GM12864 (cell line): ENCODE measurements at places on chromosomes 4 and X.

DNA sequence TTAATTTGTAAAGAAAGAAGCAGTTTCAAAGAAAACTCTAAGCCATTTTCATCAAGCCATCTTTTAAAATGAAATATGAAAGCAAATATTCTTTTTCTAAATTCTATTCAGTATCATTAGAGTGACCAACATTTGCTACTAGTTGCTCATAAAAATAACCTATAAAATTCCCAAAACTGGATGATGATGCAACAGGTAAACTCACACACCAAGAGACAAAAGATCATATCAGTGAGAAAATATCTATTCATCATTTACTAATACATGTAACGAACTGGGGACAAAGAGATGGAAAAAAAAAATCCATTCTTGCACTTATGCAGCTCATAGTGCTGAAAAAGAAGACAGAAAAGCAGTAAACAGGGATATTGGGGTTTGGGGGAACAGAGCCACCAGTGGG lies 48.1 kb downstream of the PDGFC start:
- DNase-seq, result no peak

DNA sequence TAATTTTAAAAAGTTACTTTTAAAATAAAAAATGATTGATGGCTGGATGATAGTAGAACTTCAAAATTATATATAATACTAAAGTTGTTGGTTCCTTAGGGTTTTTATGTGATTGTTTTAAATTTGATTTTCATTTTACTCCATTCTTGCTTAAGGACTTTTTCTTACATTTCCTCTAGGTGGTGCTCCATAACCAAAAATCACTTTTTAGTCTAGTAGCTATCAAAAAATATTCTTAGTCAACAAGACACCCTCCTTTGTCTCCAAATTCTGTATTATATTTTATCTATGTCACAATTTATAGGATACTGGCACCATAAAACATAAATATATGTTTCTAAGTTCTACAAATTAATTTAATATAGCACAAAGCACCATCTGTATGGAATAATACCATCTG lies 67.2 kb upstream of the BRWD3 start:
- DNase-seq, result no peak

DNA sequence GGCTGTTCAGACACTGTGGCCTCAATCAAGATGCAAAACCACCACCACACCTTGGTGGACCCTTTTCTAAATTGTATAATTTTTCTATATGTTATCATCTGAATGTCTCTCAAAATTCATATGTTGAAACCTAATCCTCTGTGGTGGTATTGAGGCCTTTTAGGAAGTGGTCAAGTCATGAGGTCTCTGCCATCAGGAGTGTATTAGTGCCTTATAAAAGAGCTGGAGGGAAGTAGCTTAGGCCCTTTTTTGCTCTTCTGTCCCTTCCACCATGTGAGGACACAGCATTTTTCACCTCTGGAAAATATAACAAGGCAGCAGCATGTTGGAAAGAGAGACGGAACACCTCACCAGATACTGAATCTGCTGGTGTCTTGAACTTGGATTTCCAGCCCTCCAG lies 30.5 kb upstream of the DKK2 start:
- no peak for DNase-seq

DNA sequence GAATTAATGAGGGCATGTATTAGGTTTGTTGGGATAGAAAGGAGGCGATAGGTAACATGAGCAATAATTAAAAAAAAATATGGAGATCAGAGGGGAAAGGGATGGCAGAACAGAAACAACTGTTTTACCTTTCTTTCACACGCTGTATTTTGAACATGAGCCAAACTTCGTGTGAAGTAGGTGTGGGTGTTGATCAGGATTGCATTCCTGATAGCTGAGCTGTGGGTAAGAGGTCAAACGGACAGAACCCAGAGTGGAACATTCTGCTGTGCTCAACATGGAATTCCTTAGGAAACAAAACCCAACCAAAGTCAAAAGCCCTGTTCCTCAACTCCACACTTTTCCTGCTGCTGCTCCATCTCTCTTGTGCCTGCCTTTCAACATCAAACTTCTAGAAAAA lies 162.5 kb upstream of the CASK start:
- DNase-seq, result no peak

GRCh38 chr4:97106161-97106560 lies 1037.1 kb downstream of the STPG2 start:
- DNase-seq, result no peak

- DNase-seq, result no peak
Measured at GRCh38 chr4:56748271-56748670, 67.2 kb upstream of the HOPX start.

- no peak for DNase-seq
Measured at GRCh38 chr4:45920861-45921260, 203.0 kb downstream of the GABRG1 start.

DNA sequence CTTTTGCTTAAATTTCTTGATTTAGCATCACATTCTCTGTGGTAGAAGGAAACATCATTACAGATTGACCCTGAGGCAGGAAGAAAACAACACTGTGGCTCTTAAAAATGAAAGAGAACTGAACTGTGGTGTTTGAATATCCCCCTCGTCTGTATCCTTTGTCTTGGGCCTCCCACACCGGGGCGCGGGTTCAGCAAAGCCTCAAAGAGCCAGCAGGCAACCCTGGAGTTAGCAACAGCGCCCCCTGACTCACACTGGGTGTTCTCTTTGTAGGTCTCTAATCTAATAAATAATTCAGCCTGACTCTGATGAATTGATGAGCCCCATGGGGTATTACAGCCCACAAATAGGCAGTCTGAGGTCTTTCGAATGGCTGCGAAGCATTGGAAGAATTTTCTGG lies 46.1 kb upstream of the CTSO start:
- no peak for DNase-seq

DNA sequence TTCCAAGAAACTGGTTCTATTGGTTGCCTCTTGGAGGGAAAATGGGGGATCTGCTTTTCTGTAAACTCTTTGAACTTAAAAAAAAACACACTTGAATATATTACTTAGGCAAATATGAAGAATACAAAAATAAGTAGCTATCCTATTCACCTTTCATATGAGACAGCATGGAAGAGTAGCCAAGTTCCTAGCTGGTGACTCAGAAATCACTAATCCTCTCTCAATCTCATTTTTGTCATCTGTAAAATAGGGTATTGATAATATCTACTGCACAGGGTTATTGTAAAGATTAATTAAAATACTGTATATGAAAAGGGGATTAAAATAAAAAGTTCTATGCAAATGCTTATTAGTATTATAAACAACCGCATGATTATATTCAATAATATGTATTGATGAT lies 12.7 kb downstream of the MGARP start:
- DNase-seq, result no peak

GRCh38 chrX:136182414-136182813 lies 35.1 kb downstream of the FHL1 start:
- no peak for DNase-seq

GRCh38 chr4:4937926-4938325 lies 78.5 kb downstream of the MSX1 start:
- DNase-seq, result no peak

DNA sequence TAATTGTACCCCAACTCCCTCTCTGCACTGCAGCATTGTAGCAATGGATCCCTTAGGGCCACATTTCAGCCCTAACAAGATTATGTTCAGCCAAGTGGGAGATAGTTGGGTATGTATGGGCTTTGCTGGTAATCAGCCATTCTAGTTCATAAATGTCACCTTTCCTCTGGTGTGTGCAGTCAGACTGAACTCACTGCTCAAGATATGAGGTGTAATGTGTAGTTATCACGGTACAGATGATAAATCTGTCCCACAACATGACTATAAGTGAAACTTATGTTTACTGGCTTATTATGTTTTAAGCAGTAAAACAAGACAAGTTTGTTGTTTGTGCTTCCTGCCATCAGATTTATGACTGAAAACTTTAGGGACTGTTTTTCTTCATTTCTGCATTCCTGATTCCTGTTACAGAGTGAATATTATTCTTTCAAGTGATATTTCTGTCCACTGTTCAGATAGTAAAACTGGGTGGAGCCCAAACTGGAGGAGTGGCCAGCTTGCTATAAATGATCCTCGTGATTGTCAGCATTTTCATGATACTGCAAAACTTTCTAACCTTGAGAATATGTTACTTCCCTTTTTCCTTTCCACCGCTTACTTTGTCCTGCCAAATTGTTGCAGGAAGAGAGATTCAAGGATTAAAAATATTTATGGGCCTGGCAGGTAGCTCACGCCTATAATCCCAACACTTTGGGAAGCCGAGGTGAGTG lies 44.9 kb downstream of the ANAPC4 start:
- no peak for DNase-seq

GRCh38 chr4:58301376-58301999 lies 1191.3 kb upstream of the IGFBP7 start:
- no peak for DNase-seq

GRCh38 chr4:14180166-14180565 lies 552.6 kb upstream of the BOD1L1 start:
- DNase-seq, result no peak

DNA sequence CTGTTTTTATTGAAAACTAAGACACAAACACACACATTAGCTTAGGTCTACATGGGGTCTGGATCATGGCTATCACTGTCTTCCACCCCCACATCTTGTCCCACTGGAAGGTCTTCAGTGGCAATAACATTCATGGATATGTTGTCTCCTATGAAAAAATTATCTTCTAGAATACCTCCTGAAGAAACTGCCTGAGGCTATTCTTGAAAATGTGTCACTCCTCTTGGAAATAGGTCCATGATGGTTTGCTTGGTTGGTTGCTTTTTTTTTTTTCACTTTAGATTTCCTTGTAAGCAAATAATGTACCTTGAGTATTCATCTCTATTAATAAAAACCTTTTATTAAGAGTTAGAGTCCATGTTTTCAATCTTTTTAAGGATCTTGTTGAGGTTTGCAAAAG lies 195.3 kb upstream of the PDE5A start:
- no peak for DNase-seq

DNA sequence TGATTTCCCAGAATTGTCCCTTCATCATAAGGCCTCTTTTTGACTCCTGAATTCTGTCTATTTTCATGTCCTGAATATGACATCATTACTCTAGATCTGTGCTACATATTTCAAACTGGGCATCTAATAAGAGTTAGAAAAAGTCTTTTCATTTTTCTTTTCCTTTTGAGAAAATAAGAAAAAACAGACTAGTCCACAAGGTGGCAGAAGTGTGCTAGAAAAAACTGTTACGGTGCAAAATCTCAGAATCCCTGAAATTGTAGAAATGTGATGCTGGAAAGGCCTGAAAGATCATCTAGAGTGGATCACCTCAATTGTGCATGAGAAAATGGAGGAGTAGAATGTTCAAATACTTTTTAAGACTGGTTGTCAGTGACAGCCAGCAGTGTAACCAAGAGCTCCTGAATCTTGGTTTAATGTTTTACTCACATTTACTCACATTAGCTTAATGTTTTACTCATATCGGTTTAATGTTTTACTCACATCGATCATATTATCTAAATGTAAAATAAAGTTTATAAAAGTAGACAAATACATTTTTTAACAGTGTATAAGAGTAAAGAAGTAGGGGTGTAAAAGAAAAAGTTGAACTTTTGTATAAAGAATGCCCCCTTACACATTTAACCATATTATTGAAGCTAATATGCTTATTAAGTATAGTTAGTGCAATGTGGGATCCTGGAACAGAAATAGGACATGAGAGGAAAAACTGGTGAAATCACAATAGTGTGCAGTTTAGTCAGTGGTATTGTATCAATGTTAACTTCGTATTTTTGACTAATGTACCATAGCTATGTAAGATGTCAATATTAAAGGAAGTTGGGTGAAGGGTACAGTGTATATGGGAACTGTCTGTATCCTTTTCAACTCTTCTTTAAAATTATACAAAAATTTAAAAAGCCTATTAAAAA lies 15.2 kb downstream of the ASB11 start:
- no peak for DNase-seq

DNA sequence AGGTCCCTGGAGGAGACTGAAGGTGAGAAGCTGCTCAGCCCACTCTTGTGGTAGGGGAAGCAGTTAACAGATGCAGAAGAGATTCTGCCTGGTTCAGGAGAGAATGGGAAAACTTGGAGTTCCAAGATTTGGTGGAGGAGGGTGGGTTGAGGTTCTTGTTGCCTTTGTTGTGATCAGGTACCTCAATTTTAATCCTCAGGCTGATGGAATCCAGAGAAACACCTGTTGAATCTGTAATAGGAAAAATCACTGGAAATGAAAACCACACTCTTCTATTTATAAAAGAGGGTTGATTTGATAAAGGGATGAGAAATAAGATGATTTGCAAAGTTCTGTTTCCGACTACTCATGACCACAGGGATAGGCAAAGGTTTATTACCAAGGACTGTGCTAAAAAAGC lies 132.1 kb downstream of the EDA start:
- no peak for DNase-seq

- no peak for DNase-seq
Measured at GRCh38 chrX:1108501-1109445, 103.7 kb downstream of the CRLF2 start.

GRCh38 chr4:2660596-2661211 lies 95.4 kb downstream of the TNIP2 start:
- DNase-seq, result no peak

DNA sequence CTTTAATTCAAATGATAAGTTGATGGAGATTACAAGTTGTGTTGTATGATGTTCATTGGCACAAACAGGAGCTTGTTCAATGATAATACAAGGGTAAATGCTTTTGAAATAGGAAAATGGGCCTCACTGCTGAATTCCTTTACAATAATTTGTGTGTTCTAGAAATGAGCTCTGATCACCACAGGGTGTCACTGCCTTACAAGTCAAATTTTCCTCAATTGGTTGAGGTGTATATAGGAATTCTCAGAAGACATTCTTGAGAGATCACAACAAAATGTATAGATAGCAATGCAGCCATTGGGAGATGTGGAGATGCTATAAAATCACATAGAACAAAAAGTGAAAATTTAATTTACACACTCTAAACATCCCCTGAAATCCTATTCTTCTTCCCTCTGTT lies 49.6 kb downstream of the KLF8 start:
- DNase-seq, result no peak

DNA sequence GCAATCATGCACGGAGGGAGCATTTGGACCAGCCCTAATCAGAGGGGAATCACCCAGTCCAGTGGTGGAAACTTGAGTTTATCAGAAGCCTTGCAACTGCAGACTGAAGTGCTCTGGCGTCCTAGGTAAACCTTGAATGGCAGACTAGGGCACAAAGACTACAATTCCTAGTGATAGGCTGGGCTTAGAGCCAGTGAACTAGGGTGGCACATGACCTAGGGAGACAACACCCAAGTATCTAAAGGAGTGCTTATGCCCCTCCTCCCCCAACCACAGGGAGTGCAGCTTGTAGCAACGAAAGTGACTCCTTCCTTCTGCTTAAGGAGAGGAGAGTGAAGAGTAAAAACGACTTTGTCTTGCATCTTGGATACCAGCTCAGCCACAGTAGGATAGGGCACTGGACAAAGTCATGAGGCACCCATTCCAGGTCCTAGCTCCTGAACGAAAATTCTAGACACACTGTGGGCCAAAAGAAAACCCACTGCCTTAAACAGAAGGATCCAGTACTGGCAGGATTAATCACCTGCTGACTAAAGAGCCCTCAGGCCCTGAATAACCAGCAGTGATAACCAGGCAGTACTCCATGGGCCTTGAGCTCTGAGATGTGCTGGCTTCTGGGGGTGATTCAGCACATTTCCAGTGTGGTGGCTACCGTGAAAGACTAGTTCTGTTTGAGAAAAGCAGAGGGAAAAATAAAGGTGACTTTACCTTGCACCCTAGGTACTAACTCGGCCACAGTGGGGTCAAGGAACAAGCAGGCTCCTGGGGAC lies 58.7 kb upstream of the STARD8 start:
- DNase-seq, result no peak
